ENCODE measurements at places on chromosomes 1 and 21. TPM values are rescaled to one million over a fixed set of nuclear protein-coding genes. Genes with fewer than 3 reads are reported as not detected.

- peak; percentile 61 for DNase-seq
Measured at GRCh38 chr1:85344256-85344694, 67.8 kb upstream of the BCL10 start.

DNA sequence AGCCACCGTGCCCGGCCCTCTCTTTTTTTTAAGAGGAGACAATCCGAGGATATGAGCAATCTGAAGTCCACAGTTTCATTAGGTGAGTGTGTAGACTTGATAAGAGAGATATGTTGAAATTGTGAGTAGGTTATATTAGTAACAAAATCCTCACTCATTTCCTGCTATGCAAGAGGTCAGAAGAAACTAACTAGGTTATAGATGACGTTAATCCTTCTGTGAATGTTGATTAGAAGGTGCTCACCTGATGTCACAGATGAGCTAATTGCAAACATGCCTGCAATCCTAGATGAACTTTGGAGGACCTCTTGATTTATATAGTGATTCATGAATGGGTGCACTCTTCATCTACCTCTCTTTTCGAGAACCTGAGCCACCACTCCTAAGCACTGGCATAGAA, 29.3 kb downstream of the NTMT2 start:
- DNase-seq: no peak

- no peak for DNase-seq
Measured at GRCh38 chr1:53127546-53127945, 14.9 kb downstream of the SLC1A7 start.

The CDC20 gene
- 2.3 TPM for total RNA-seq

GRCh38 chr1:228378873-228379460, 27.7 kb downstream of the TRIM11 start:
- peak; percentile 29 for DNase-seq

The SEMA4A gene
- 11.9 TPM for total RNA-seq

- DNase-seq: no peak
Measured at GRCh38 chr1:31577515-31578192, 1.3 kb downstream of the TINAGL1 start.

The LCE2A gene
- not detected for total RNA-seq

DNA sequence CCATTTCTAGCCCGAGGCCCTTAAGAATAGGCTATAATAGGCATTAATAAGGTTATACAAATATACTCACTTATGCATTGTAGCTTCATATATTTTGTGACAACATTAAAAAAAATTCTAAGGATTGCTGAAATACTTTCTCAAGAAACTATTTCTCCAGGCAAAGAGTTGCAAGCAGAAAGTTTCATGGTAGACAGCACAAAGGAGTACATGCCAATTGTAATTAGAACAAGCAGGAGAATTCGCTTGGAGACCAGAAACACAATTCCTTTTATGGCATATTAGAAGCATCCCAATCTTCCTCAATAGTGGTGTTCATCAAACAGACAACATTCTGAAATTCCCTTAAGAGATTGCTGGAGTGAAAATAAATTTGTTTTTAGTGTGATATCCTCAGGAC, 122.8 kb downstream of the CRB1 start:
- DNase-seq: no peak

- peak; percentile 6 for DNase-seq
Measured at GRCh38 chr1:1181938-1182410, 8.3 kb downstream of the TTLL10 start.

The PLA2G2A gene
- 9.3 TPM for total RNA-seq

- no peak for DNase-seq
Measured at GRCh38 chr1:19683351-19683750, 18.7 kb downstream of the HTR6 start.

DNA sequence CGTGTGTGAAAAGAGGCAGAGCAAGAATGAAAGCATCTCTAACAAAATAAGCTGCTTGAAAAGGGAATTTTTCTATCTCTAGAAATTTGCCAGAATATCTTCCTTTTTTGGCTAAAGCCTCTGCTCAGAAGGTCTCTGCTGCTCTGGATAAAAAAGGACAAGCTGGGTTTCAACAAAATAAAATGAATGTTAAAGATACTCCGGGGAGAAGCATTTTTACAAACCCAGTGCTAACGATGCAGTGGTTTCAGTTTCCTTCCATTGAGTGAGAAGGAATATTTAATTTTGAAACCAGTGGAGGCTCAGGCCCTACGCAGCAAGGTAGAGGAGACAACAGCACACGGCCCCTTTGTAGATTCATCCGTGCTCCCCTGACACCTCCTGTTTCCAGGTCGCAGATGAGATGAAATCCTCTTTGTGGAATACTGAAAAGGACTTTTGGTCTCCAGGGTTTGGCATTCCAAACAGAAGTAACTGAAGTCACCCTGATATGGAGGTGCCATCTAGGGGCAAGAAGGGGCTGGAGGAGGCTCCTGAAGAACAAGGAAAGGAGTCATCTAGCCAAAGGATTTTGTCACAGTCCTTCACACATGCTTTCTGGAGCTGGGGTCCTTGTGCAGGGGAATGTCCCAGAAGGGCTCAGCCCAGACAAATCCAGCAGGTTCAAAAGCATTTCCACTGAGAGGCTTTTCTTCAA, 65.7 kb upstream of the SYT6 start:
- no peak for DNase-seq

- DNase-seq: no peak
Measured at GRCh38 chr1:48715921-48716320, 60.8 kb downstream of the BEND5 start.

GRCh38 chr1:228465571-228466146, 21.5 kb upstream of the RNF187 start:
- no peak for DNase-seq

GRCh38 chr1:174036204-174036603, 14.0 kb upstream of the RC3H1 start:
- no peak for DNase-seq

- no peak for DNase-seq
Measured at GRCh38 chr1:200240656-200241055, 169.2 kb downstream of the ZNF281 start.

DNA sequence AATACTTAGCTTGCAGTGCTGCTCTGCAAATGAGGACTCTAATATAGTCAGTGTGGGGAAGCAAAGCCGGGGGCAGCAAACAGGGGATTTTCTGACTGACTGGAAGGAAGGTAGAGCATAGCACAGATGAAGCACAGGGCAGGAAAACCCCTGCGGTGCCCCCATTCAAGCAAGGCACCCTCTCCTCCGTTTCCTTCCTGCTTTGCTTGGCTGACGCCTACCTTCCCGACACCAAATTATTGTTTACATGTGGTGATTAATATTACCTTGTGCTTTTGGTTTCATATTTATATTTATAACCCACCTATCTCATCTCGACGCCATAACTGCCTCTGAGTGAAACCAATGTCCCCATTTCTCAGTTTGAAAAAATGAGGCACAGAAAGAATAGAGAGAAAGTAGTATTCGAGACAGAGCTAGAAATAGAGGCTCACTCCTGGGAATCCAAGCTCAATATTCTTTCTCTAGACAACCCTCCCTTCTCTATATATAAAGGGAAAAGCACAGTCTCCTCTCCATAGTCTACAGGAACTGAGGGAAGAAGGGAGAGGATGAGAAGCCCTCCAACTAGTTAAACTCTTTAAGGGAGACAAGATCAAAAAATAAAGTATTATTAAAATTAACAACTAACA, 41.3 kb downstream of the PIK3C2B start:
- DNase-seq: no peak

GRCh38 chr1:229578168-229579058, 19.9 kb upstream of the ABCB10 start:
- DNase-seq: no peak

The MYBPH gene
- total RNA-seq: not detected

The RBP7 gene
- total RNA-seq: 7.5 TPM

- peak; percentile 9 for DNase-seq
Measured at GRCh38 chr1:228154670-228155571, 5.2 kb downstream of the GJC2 start.

DNA sequence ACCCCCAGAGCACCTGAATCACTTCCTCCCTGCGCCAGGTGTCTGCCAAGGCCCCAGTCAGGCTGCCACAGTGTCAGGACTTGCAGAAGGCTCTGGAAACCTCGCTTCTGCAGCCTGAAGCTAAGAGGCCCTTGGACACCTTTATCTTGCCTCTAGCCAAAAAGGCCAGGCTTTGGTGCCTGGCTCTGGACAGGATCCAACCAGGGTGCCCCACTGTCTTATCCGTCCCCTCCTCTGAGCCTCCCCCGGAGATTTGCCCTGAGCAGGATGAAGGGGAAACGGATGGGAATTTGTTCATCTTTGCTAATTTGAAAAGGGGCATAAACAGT, 12.8 kb upstream of the CLSTN1 start:
- no peak for DNase-seq

DNA sequence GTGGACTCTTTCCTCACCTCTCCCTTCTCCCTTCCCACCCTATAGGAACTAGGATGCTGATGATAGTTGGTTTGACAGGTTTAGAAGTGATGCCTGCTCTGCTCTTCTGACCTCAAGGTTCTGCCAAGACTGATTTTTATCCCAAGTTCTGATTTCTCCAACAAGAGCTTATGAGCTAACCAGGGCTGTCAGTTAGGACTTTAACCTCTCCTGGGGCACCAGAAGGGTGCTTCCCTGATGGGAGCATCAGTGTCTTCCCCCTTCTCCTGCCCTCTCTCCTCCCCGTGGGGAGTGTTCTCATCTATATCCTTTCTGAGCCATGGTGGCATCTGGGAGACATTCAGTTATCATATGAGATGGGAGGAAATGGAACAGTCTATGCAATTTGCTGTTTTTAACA, 44.0 kb downstream of the ATP2B4 start:
- no peak for DNase-seq

DNA sequence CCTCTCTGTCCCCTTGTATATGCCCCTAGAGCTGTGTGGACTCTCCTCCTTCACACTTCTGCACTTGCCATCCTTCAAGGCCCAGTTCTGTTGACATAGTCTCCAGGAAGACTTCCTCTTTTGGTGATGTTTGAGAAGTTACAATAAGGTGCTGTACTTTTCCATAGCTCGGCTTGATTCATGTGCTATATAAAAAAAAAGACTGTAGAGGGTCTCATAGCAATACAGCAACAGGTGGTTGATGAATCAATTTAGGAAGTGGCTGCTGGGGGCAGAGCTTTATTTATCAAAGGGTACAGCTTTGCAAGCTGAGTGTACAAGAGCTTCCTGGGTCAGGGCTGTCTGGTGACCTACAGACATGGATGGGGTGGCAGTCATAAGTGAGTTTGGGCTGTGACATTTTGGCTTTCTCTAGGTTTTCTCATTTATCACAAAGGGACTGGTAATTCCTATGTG, 102.7 kb downstream of the RUNX1 start:
- no peak for DNase-seq

DNA sequence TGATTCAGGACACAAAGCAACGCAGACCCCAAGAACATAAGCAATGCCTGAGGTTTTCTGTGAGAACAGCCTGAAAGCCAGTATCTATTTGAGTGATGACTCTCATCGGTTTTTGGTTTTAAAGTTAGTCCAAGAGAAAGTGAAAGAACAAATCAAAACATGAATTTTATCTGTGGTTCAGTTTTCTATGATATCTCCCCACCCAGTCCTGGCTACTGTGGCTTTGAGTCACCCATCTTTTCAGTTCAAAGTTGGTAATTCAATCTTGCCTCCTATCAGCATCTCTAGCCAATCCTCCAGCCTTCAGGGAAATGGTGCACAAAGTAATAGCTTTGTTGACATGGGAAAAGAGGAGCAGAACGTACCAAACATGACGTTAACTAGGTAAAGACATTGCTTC, 40.5 kb upstream of the KRTAP19-8 start:
- DNase-seq: no peak

- no peak for DNase-seq
Measured at GRCh38 chr1:55034476-55035133, 4.7 kb upstream of the PCSK9 start.

The CRYBG2 gene
- 3.6 TPM for total RNA-seq

DNA sequence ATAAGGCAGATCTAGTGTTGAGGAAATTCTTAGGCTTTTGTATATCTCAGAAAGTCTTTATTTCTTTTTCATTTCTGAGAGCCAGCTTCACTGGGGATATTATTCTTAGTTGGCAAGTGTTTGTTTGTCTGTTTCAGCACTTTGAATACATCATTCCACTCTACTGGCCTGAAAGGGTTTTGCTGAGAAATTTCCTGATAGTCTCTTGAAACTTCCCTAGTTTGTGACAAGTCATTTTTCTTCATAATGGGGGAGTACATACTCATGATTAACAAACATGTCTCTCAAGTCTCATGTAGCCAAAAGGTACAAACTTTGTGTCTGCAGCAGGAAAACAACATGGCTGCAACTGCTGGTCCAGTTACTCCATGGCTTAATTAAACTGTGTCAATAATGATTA, 6.3 kb upstream of the KRTAP26-1 start:
- no peak for DNase-seq

- no peak for DNase-seq
Measured at GRCh38 chr21:46366091-46366490, 42.1 kb downstream of the PCNT start.

The NR1I3 gene
- not detected for total RNA-seq

DNA sequence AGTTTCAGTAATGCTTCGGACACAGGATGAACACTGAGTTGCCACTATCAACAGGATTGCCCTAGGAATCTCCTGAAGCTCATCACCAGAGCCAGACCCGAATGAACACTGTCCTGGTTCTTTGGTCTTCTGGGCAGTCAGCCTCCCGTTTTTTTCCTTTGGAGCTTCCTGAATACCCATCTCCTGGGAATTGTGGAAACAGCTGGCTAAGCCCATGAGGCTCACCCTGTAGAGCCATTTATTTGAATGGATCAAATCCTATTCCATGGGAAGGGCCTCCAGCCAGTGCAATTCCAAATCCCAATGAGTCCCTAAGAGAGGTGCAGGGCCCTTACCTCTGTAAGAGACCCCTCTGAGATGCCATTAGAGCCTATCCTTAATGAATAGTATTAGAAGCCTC, 5.9 kb downstream of the RCSD1 start:
- DNase-seq: no peak

DNA sequence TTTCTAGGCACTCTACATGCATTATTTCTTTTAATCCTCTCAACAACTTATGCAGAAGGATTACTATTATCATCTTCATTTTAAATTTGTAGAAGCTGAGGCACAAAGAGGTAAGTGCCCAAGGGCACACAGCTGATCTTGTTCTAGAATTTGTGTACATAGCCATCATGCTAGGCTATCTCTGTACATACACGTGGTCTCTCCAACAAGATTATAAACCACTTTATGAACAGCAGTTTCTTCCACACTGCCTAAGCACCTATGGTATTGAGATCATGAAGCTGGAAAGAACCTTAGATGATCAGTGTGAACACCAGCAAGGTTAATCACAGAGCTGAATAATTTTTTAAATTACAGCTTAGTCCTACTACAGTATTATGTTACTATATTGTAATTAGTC, 28.9 kb downstream of the UCHL5 start:
- DNase-seq: no peak

The PODN gene
- total RNA-seq: 35.8 TPM

The PLA2G2D gene
- not detected for total RNA-seq

Measured in body of pancreas (tissue), 4 donors.